Stimulated activated CD8-positive, alpha-beta memory T cell treated with anti-CD3 and anti-CD28 coated beads, Interleukin-7, amount 100 ng/mL, for 1 hour (primary cell): ENCODE measurements at places on chromosomes 13 and 19.

- no peak for DNase-seq
Observed at GRCh38 chr19:20503476-20503875, 62.1 kb downstream of the ZNF737 start.

- DNase-seq: no peak
Observed at GRCh38 chr13:84962141-84962750, 837.0 kb downstream of the SLITRK6 start.

DNA sequence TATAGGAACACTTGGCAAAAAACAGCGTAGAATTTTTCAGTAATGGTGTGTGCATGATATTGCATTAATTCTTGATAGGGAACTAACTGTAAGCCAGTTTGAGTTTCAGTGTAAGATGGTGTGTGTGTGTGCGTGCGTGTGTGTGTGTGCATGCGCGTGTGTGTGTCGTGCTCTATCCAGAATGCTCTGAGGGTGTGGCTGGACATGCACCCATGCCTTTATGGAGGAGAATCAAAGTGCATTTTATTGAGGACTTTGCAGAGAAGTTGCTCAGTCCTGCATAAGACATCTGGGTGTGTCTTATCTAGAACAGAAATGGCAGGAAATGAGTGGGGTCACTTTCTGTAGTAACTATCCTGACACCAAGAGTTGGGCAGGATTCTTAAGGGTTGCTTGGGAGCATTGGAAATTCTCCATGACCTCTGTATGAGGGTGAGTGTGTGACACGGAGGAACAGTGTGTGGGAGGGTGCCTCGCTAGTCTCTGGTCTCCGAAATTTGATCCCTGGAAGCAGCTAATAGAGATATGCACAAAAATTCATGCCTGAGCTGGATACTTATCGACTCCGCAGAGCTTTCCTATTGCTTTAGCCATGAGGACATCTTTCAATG, 252.2 kb downstream of the TSHZ3 start:
- no peak for DNase-seq

DNA sequence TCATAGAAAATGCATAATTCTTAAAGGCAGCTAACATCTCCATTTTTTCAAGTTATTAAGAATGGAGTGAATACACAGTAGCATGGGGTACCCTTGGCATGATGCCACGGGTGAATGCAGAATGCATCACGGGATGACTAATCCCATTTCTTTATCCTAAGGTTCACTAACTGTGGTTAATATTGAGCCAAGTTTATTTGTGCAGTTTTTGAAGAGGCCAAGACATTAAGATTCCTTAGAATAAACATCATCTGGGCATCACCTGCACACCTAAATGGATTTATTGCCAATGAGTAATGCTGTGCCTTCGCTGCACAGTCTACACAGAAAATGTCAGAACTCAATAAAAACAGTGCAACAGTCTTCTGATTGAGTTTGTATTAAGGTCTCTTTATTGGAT, 333.1 kb downstream of the GPC6 start:
- DNase-seq: no peak

GRCh38 chr13:98649861-98650260, 73.0 kb upstream of the STK24 start:
- DNase-seq: no peak

DNA sequence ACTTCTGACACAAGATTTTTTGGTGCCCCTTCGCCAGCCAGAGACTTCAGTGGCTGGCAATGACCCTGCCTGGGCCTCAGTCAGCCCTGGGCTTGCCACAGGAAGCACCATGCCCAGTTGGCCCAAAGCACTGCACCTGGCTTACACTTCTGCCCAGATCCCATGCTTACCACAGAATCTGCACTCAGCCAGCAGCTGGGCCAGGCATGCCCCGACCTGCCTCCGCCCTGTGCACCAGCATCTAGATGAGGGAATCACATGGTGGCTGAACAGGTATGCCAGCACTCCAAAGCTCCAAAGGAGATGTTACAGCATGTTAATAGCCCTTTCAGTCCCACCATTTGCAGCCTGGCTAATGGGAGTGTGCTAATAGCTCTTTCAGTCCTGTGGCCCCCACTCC, 690.9 kb downstream of the SLITRK6 start:
- no peak for DNase-seq

DNA sequence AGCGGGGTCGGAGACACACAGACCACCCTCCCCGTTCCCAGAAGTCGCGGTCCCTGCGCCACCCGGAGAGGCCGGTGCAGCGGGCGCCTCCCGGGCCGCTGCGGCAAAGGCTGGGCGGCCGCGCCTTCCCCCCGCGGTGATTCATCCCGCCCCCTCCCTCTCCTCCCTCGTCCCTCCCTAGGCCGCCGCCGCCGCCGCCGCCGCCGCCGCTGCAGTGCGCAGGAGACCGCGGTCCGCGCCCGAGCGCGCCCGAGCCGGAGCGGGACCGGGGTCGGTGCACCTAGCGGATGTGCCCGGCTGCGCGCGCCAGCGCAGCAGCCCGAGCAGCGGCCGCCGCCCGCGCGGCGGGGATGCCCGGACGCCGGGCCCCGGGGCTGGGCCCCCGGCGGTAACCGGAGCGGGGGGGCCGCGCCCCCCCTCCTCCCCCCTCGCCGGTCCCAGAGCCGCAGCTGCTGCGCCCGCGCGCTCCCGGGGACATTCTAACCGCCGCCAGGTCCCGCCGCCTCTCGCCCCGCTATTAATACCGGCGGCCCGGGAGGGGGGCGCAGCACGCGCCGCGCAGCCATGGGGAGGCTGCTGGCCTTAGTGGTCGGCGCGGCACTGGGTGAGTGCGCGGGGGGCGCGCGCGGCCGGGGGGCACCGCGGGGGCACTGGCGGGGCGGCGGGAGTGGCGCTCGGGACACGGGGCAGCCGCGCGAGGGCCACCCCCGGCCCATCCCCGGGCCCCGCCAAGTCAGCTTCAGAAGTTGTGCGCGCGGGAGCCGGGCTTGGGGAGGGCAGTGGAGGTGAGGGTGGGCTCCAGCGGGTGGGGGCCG, at the start of gene SCN1B:
Gene SCN1B (plus strand): TSS at position 214 of the 815 bp plus-strand sequence. CDS start 351 bp downstream, at position 565.
- peak; percentile 43 for DNase-seq

DNA sequence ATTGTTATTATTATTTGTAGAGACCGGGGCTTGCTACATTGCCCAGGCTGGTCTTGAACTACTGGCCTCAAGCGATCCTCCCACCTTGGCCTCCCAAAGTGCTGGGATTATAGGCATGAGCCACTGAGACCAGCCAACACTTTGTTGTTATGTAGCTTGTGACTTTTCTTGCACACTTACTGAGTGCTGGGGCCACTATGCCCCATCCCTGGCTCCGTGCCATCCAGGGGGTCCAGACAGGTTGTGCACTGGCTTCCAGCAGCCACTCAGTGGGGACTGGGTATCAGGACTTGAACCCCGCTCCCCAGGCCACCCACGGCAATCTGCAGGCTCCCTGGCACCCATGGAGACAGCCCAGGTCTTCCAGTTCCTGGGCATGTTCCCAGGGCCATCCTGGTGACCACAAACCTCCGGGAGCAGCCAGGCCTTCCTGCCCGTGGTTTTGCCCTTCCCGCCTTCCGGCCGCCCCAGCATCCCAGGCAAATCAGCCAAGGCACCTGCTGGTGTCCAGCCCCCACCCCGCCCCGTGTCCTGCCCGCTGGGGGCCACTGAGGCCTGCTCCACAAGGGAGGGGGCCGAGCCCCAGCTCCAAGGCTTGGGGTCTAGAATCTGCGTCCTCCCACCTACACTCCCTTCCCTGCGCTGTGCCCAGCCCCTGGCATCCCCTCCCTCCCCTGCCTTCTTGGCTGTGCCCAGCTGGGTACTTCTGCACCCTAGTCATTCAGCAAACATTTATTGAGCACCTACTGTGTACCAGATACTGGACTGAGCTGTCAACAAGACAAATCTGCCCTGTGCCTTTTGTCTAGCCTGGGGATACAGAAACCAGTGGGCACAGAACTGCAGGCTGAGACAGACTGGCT, 23.7 kb upstream of the SEMA6B start:
- no peak for DNase-seq

DNA sequence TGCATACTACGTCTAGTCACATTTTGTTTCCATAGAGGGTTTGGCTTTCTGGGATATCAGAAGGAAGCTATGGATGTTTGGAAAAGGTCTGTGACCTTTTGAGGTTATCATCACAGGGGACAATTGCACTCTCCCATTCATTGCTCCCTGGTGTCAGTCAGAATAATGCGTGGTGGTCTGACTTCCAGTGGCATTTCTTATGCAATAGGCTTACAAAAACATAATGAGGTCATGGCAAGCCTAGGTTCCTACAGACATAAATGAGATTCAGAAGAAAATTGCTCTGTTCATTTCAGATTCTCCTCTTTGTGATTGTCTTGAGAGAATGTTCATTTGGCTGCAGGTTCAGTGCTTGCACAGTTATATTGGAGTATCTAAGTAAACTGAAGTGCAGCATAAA, 54.6 kb downstream of the ARHGAP35 start:
- no peak for DNase-seq

DNA sequence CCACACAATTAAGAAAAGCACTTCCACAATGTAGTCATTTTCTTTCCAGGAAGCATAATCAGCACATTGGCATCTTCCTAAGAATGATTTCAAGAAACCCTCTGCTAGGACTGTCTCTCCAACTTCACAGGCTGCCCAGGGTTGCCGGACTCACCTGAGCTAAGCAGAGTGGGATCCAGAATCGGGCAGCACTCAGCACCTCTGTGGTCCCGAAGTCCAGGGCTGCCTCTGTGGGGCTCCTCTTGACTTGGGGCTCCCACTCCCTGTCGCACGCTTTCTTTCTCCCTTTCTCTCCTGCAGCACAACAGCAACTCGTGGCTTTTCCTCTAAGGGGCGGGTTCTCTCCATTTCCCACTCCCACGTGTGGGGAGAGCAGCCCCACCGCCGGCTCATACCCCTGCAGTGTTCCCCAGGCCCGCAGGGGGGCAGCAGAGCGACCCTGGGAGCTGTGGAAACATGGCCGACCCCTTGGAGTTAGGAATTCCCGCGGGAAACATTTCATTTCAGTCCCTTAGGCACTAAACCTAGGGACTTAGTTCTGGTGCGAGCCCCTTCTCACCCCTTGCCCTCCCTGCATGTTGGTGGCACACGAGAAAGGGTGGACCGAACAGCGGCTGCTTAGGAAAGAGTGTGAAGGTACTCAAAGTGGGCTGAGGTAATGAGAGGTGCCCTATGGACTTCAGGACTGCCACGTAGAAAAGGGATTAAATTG, at the start of gene TMEM272:
Gene TMEM272 (minus strand): TSS at position 316 of the 712 bp plus-strand sequence. CDS start 6,647 bp downstream, outside the sequence.
- peak; percentile 25 for DNase-seq

GRCh38 chr13:64527561-64527960, 2702.6 kb downstream of the PCDH9 start:
- DNase-seq: no peak

DNA sequence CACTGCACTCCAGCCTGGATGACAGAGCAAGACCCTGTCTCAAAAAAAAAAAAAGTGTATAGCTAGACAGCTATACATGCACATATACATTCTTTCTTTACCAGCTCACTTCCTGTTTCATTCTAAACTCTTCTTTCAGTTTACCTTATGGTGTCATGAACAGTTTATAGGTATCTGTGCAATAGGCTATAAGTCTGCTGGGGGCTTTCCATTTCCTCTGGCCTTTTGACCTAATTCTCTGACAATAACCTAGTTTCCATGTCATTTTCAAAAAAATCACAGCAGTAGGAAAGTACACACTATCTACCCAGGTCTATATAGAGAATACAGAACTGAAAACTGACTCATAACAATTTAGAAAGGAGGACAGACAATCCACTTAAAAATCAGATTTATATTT, 24.4 kb upstream of the URAD start:
- no peak for DNase-seq

DNA sequence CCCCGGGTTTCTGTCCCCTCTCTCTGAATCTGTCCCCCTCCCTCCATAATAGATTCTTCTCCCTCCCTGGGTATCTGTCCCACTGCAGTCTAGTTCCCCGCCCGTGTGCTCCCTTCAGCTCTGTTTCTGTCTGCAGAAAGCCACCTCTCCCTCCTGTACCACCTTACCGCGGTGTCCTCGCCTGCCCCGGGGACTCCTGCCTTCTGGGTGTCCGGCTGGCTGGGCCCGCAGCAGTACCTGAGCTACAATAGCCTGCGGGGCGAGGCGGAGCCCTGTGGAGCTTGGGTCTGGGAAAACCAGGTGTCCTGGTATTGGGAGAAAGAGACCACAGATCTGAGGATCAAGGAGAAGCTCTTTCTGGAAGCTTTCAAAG, 1.3 kb downstream of the FCGRT start:
- DNase-seq: no peak

DNA sequence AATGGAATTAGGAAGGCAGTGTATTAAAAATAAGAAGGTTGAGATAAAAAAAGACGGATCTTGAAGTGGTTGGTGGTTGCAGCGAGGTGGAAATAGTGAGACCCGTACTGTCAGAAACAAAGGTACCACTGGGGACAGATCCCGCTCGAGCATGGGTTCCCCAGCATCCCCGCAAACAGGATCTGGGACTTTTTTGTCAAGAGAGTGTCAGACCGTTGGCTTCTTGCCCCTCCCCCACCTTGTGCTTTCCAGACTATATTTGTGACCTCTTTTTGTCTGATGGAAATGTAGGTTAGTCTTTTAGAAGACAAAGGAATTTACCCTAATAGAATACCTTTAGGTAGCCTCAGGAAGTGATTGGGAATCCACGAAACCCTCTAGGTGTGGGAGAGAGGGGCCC, 4.2 kb downstream of the GATAD2A start:
- DNase-seq: no peak

- DNase-seq: no peak
Observed at GRCh38 chr19:5424192-5424973, 30.8 kb upstream of the ZNRF4 start.

DNA sequence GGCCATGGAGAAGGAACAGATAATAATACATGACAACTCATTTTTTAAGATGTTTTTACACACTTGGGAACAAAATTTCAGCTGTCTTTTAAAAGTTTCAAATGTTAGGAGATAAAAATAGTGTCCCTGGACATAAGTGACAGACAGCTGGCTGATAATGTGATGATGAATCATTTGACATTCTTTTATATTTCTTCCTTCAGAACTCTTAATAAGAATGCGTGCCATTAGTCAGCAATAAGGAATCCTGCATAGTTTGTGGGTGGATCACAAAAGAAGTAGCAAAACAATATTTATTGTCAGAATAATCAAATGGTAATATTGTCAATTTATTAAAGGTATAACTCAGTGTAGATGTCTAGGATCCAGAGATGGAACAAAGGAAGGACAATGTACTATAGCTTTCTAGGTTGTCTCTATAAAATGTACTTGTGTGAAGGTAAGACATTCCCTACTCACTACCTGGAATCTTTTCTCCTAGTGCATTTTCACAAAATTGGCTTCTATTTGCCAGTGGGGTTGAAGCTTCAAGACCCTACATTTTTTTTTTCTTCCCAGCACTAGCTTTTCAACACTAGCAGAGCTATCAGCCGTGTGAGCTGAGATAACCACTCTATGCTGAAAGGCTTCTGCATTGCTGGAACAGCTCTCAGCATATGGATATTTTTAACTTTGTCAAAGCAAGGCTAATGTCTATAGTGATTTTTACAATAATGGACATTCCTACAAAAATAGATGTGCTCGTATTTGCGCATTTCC, 175.6 kb upstream of the SLITRK6 start:
- no peak for DNase-seq
